Activated effector memory CD4-positive, alpha-beta T cell treated with Interleukin-2 at 50 U/mL for 16 hours (primary cell): ENCODE measurements at places on chromosomes 1 and 21.

DNA sequence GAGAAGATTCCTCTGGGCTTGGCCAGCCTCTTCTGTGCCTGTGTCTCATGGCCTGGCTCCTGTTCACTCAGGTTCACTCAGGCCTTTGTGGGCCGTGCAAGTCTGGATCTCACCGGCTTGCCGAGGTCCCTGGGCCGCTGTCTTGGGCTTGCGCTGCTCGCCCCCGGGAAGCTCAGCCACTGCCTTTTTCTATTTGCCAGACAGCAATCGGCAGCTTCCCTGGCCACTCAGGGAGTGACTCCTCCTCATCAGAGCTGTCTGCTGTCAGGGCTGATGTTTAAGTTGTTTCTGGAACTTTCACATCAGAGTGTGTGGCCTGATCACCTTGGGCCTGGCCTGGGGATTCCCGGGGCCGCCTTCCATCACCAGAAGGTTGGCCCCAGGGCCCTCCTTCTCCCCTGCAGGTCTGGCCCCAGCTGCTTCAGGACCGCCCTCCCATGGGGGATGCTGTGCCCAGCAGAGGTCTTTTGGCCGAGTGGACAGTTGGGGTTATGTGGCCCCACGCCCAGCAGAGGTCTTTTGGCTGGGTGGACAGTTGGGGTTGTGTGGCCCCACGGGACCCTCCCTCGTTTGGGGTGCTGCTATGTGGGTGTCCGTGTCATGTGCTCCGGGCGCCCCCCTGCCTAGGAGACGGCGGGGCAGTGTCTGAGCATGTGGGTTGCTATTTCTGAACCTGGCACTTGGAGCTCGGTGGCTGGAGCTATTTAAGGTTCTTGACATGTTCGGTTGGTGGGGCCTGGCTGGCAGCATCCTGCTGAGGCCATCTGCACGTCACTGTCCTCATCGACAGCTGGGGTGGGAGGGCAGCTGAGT is 12.5 kb downstream of the SLX9 start:
- DNase-seq: no peak

DNA sequence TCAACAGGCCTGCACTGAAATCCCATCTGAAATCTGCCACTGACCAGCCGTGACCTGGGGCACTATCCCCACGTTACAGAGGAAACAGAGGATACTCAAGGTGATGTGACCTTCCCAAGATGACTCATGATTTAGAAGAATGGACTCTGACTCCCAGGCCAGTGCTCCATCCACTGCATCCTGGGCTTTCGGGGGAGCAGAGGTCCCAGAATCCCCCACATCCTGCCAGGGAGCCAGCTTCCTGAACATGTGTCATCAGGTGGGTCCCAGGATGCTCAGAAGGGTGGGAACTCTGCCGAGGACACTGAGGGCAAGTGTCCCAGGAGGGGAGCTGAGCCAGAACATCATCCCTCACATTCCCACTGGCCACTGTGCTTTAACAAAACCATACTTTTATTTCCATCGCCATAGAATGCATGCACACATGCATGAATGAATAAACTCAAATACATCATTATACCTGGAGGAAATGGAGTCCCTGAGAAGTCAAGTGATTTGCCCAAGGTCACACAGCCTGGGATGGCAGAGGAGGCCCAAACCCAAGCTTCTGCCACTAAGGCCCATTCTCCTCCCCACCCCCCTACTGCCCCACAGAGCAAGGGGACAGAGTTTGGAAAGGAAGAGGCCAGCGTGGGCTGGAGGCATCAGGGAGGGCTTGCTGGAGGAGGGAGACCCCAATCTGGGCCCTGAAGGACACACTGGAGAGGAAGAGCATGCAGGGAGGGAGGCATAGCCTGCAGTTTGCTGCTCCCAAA is 189.4 kb downstream of the MATN1 start:
- DNase-seq: no peak

DNA sequence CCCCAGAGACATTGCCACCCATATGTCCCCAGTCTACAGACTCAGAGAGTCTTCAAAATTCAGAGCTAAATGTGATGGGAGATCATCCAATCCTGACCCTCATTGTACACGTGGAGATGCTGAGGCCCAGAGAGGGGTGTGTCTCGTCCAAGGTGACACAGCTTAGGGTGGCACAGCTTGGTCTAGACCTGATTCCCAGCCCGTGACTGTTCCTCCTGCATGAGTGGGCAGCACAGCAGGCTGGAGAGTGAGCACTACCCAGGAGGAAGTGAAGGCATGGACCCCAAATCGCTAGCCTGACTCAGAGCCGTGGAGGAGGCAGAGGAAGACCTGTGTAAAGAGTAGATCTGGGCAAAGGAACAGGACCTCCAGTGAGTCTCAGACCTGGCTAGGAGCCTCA is 16.4 kb downstream of the S100A7 start:
- no peak for DNase-seq

GRCh38 chr1:172939475-172939874 is 111.3 kb downstream of the TNFSF18 start:
- DNase-seq: no peak

DNA sequence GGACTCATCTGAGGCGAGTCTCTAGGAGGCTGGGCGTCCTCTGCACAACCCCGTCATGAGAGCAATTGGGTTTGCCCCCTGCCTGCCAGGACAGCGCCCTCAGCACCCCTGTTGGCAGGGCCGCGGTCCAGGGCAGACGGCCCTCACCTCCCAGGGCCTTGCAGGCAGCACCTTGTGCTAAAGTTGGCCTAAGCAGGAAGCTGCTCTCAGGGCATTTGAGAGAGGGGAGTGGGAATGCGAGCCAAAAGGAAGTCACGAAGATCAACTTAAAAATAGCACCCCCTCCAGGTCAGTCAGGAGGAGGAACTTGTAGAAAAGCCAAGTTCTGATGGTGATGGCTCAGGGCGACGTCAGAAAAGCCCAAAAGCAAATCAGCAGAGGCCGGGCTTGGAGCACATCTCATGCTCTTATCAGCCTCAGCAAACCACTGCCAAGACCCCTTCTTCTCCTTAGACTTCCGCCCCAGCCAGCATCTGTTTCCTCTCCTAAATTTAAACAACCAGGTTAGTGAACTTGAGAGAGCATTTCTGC is 12.6 kb upstream of the ADORA3 start:
- no peak for DNase-seq

DNA sequence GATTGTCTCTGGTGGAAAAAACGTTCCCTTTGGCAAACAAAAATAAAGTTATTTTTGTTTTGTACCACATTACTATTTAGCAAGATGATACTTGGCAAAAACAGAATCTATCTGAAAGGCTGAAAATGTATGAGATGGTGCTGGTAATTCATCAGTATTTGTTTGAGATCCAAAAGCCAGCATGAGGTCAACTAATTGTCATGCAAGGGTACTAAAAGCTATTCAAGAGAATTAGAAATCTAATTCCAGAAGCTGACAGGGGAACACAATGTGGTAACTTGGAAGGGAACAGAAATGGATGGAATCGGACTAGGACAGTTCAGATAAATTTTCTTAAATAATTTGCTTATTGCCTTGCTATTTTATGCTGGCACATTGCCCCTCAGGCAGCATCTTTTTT is 263.8 kb downstream of the KCNT2 start:
- DNase-seq: no peak

DNA sequence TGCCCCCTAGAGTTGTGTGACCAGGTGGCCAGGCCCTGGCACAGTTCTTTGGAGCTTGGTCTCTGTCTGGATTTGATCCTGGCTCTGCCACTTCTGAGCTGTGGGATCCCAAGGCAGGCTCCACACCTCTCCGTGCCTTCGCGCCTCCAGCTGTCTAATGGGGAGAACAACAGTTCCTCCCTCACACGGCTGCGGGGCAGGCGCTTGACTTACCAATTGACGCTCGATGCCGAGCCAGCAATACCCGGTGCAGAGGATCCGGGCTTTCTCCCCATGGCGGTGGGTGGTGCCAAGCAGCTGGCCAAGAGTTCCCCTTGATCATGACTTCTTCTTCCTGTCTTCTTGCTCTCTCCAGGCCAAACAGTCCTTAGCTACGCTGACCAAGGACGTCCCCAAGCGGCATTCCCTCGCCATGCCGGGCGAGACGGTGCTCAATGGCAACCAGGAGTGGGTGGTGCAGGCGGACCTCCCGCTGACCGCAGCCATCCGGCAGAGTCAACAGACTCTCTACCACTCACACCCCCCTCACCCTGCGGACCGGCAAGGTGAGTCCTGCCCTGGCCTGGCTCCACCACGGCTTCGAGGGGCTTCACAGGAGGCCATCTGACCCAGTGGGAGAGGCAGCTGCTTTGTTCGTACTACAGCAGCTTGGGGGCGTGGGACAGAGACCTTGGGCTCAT is 97.7 kb upstream of the TMEM51 start:
- no peak for DNase-seq
